ENCODE measurements at places on chromosomes 12 and 14.

- DNase-seq = peak; percentile 74
Observed at GRCh38 chr12:113874999-113875561, 91.0 kb downstream of the RBM19 start.

GRCh38 chr12:46473634-46474329, 101.2 kb upstream of the SLC38A2 start:
- DNase-seq = peak; percentile 91

DNA sequence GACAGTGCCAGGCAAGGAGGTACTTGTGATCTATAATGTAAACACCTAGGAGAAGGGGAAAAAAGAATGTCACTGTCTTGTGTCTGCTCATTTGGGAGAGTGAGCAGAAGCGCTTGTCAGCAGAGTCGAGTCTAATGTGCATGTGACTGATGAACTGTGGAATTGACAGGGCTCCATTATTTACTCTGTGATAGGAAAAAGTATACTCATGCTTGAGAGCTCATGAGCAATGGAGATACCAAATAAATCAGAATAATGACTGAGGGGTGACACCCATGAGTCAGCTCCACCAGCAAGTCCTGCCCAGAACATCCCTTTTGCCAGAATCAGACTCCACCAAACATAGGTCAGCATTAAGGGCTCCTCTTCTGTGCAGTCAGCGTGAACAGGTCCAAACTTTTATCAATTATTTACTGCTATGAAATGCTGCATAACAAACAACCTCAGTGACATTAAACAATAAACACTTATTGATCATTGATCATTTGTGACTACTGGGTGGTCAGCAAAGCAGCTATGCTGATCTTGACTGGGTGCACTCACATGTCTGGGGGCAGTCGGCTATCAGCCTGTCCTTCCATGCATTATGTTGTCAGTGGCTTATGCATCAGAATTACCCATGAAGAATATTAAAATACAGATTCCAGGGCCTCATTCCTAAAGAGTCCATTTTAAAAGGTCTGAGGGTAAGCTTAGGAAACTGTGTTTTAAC, 29.2 kb upstream of the WSCD2 start:
- no peak for DNase-seq

- peak; percentile 44 for DNase-seq
Observed at GRCh38 chr12:6735448-6736191, 11.8 kb downstream of the COPS7A start.

GRCh38 chr14:68291820-68292219, 472.2 kb downstream of the RAD51B start:
- DNase-seq = no peak

GRCh38 chr12:89160716-89161123, 191.6 kb downstream of the DUSP6 start:
- DNase-seq = no peak

DNA sequence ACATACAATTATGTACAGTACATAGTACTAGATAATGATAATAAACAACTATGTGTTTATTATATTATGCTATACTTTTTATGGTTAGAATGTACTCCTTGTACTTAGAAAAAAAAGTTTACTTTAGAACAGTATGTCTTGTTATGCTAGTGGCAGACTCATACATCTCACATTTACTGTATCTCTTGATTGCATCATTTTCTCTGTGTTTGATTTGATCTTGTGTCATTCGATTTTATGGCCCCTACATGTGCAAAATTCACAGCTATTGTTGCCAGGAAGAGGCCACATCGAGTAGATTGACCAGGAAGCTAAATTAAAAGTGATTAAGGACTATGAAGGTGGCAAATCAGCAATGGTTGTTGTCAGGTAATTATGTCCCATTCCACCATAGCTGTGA, 153.0 kb downstream of the PCNX1 start:
- DNase-seq = no peak

GRCh38 chr14:77457115-77457521, 283 bp downstream of the VIPAS39 start:
- no peak for DNase-seq
